ENCODE measurements at places on chromosomes 1 and 21.
A peak's percentile ranks its signal among the peaks of the same experiment; 100 is the strongest.

DNA sequence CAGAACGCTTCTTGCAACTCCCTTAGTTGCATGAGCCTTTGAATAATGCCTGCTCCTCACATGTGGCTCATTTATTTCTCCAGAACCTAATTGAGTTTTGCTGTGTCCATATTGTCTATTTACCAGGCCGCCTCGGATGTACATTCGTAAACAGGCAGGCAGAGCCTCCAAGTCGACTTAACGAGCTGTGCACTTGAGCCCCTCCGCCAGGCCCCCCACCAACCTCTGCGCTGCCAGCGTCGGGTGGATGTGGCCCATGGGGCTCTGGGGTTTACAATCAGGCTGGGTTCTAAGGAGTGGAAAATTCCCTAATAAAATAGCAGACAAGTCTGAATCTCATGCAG is 106.1 kb downstream of the NPHP4 start:
- no peak for DNase-seq

DNA sequence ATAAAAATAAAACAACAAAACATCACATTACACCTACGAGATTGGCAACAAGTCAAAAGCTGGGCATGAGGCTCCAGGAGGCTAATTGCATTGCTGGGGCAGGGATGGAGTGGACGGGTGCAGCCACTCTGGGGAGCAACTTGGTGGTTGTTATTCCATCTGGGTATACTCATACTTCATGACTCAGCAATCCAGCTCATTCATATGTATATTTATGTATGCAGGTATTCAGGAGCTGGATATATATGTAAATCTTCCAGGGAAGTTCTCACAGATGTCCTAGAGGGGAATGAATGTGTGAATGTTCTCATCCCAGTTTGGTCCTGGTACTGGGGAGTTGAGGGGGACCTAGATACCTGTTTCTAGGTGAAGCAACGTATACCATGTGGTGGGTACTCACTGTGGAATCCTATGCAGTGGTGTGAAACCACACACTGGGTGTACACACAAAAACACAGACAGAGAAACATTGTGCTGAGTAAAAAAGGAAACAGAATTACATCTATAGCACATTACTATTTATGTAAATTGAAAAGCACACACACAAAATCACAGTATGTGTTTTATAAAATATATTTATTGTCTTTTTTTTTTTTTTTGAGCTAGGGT is 79.7 kb upstream of the RAB4A start:
- no peak for DNase-seq

- DNase-seq: no peak
These were observed 42.4 kb upstream of the TENT5C start for GRCh38 chr1:117563492-117563875.

DNA sequence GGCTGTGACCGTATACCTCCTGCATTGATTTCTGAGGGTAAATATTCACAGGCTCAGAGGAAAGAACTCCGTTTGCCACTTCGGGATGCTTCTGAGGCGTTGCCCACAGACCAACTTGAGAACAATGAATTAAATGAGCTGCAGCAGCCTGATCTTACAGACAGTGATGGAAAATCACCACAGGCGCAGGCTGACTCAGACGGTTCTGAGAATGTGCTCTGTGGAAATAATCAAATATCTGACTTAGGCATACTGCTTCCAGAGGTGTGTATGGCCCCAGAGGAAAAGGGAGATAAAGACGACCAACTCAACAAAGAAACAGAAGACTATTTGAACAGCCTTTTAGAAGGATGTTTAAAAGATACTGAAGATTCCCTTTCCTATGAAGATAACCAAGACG is 76.7 kb upstream of the SCCPDH start:
- DNase-seq: no peak

GRCh38 chr1:1889847-1890505 is 911 bp downstream of the GNB1 start:
- peak; percentile 50 for DNase-seq

DNA sequence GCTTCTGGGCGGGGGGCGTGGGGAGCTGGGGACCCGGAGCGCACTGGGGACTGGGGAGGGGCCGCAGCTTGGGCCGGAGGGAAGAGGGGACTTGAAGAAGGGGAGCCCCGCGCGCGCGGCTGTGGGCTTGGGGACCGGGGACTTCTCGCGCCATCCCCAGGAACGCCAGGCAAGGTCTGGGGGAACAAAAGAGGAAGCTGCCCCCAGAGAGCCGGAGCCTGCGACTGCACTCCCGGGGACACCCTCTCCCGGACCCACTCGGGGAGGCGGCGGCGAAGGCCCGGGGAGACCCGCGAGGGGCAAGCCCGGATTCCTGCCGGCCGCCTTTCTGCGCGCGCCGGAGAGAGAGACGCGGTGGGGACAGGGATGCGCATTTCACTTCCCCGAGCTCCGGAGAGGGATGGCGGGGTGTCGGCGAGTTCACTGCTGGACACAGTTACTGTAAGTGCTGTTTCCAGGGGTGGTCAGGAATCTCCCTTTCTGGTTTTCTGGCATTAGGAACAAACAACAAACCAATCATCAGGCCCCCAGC is 732 bp downstream of the ABCG1 start:
- no peak for DNase-seq

DNA sequence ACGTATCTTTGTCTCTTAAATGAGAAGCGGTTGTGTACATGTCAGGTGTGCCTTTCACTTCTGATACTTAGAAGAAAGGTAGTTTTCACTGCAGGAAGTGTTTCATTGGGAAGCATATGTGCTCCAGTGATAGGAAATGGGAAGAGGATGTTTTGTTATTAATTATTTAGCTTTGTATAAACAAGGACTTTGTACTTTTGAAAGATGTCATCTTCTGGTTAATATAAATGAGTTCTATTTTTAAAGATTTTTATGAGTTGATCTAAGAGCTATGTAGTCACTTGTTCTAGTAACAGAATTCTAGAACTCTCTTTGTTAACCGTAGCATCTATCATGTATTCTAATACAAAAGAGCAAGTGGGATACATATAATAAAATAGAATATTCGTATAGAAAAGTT is 130.5 kb downstream of the RASAL2 start:
- DNase-seq: no peak

DNA sequence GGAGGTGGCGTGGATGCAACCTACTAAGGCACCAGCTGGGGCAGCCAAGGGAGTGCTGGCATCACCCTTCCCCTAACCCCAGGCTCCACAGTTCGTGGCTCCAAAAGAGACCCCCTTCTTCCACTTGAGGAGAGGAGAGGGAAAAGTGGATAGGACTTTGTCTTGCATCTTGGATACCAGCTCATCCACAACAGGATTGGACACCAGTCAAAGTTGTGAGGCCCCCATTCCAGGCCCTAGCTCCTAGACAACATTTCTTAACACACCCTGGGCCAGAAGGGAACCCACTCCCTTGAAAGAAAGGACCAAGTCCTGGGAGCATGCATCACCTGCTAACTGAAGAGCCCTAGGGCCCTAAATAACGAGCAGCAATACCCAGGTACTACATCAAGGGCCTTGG is 372.6 kb upstream of the PLXNA2 start:
- DNase-seq: no peak

DNA sequence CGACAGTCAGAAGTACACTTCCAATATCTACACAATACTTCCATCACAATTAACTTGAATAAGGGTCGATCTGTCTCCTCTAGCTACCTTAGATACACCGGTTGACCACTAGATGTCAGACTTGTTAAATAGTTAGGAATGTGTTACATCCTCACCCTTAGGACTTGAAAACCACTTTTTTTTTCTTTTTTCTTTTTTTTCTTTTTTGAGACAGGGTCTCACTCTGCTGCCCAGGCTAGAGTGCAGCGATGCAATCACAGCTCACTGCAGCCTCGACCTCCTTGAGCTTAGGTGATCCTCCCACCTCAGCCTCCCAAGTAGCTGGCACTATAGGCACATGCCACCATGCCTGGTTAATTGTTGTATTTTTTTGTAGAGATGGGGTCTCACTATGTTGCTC is 120.4 kb upstream of the GREM2 start:
- no peak for DNase-seq

GRCh38 chr1:46797696-46798470 is 963 bp upstream of the CYP4B1 start:
- no peak for DNase-seq

- DNase-seq: no peak
These were observed 54.9 kb downstream of the ENAH start for GRCh38 chr1:225597926-225598575.

DNA sequence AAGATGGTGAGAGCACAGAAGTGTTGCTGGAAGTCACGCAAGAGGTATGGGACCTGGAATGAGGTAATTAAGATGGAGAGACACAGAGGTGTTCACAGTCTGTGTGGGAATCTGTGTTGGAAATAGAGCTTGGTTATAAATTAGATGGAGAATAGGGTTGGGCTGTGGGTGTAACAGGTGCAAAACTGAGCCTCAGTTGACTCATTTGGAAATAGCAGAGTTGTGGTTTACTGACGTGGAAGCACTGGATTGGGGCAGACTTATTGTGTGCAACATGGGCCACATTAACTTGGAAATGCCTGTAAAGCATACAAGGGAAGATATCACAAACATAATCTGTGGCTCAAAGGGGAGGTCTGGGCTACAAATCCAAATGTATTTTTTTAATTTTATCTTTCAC is 13.0 kb downstream of the CAMSAP2 start:
- peak; percentile 38 for DNase-seq

DNA sequence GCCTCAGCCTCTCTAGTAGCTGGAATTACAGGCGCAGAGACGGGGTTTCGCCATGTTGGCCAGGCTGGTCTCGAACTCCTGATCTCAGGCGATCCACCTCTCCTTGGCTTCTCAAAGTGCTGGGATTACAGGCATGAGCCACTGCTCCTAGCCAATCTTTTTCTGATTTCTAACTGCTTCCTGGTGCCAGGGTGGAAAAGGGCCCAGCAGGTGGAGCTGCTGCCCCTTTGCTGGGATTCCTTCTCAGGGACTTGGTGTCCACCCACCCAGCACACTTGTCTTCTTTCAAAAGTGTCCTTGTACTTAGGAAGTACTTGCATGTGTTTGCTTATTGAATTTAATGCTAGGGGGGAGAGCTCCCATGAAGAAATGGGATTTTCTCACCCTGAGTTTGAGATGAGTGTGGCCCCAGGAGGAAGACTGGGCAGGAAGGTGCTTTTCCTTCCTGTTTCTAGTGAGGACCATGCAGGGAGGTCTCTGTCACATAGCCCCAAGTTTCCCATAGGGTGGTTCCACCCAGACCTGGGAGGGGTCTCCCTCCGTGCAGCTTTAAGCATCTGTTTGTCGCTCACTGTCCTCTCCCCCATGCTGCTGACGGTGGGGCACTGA is 14.2 kb downstream of the UTP11 start:
- DNase-seq: peak; percentile 76

- DNase-seq: no peak
These were observed 48.6 kb downstream of the PUM1 start for GRCh38 chr1:31016868-31017267.

GRCh38 chr1:13514821-13515220 is 1.0 kb upstream of the LRRC38 start:
- DNase-seq: no peak
